ENCODE measurements at places on chromosomes 6 and 20. TPM values are rescaled to one million over a fixed set of nuclear protein-coding genes. Genes with fewer than 3 reads are reported as not detected.

The MGME1 gene
- 17.5 TPM for total RNA-seq

The ADAT2 gene
- total RNA-seq: 10.0 TPM

The NRM gene
- total RNA-seq: 26.0 TPM

The WFDC10A gene
- not detected for total RNA-seq

The CENPW gene
- total RNA-seq: 34.0 TPM

The CAGE1 gene
- total RNA-seq: not detected

GRCh38 chr20:10322073-10323012 lies 103.7 kb downstream of the SNAP25 start:
- H3K27ac ChIP-seq: no peak overlapping the region
- DNase-seq: no peak
- H3K36me3 ChIP-seq: no peaks in the 10 kb centered on the region
- H3K4me1 ChIP-seq: no peaks in the 10 kb centered on the region
- no peak overlapping the region for H3K4me3 ChIP-seq
- H3K27me3 ChIP-seq: peaks cover 7% of the 10 kb centered on the region

- H3K27me3 ChIP-seq: peaks cover 5% of the 10 kb centered on the region
- no peak overlapping the region for H3K27ac ChIP-seq
Observed at GRCh38 chr20:61727761-61728160, 337.9 kb downstream of the TAF4 start.

DNA sequence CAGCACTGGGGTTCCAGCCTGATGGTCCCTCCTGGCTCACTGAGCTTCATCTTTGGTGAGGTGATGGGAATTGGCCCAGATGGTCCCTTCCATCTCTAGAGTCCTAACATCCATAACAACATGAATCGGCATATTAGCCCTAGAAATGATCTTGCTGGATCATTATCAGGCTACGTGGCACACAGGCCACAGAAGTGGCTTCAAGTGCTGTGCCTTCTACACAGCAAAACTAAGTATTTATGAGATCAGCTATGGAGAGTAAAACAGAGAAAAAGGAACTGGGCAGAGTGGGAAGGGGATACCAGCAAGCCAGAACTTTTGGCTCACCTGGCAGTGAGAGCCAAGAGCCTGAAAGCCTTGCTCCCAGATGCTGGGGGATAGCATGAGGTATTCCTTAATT lies 116.9 kb downstream of the TRERF1 start:
- no peaks in the 10 kb centered on the region for H3K36me3 ChIP-seq
- peaks cover 9% of the 10 kb centered on the region for H3K4me1 ChIP-seq
- H3K27me3 ChIP-seq: peaks cover 6% of the 10 kb centered on the region
- DNase-seq: no peak
- H3K4me3 ChIP-seq: no peak overlapping the region
- H3K27ac ChIP-seq: no peak overlapping the region

DNA sequence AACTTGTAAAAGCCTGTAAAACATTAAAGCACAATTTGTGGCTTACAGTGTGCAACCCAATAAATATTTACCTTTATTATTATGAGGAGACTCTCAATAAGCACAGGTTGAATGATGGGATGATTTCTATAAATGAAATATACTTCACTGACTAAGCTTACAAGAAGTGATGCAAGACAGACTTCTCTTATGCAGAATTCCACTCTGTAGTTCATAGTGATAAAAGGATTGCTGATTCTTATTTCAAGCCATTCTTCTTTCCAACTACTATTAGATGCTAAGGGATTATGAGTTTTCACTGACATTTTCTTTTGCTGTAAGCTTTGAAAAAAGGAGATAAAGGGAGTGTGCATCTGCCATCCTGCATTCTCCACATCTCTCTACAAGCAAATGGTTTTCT lies 149.0 kb upstream of the ARG1 start:
- H3K27ac ChIP-seq: no peak overlapping the region
- no peak for DNase-seq
- no peaks in the 10 kb centered on the region for H3K36me3 ChIP-seq
- H3K4me3 ChIP-seq: no peak overlapping the region
- H3K27me3 ChIP-seq: no peaks in the 10 kb centered on the region
- peaks cover 6% of the 10 kb centered on the region for H3K4me1 ChIP-seq

DNA sequence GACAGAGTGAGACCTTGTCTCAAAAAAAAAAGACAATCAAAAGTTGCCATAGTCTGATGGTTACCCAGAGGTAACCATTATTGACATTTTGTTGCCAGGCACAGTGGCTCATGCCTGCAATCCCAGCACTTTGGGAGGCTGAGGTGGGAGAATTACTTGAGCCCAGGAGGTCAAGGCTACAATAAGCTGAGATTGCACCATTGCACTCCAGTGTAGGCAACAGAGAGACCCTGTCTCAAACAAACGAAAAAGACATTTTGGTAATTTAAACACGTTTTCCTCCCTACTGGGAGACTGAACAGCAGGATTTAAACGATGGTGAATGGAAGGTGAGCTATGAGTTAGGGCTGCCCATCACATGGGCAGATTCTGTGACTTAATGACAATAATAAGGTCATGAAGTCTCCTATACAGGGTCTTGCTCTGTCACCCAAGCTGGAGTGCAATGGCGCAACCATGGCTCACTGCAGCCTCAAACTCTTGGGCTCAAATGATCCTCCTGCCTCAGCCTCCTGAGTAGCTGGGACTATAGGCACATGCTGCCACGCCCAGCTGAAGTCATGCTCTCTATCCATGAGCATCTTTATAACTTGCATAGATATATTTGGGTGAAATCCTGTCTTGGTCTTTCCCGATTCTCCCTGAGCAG lies 4.2 kb upstream of the ASXL1 start:
- H3K4me1 ChIP-seq: peaks cover 14% of the 10 kb centered on the region

- no peaks in the 10 kb centered on the region for H3K4me1 ChIP-seq
- H3K36me3 ChIP-seq: no peaks in the 10 kb centered on the region
- H3K27me3 ChIP-seq: no peaks in the 10 kb centered on the region
- no peak overlapping the region for H3K27ac ChIP-seq
- no peak overlapping the region for H3K4me3 ChIP-seq
Observed at GRCh38 chr6:133254552-133255228, 13.5 kb downstream of the EYA4 start.

- no peak for DNase-seq
- no peaks in the 10 kb centered on the region for H3K36me3 ChIP-seq
- H3K27ac ChIP-seq: no peak overlapping the region
- H3K4me1 ChIP-seq: peaks cover 22% of the 10 kb centered on the region
- H3K27me3 ChIP-seq: no peaks in the 10 kb centered on the region
Observed at GRCh38 chr6:112221561-112221960, 32.8 kb downstream of the LAMA4 start.

- H3K27me3 ChIP-seq: peaks cover 21% of the 10 kb centered on the region
- no peak overlapping the region for H3K27ac ChIP-seq
- no peaks in the 10 kb centered on the region for H3K36me3 ChIP-seq
Observed at GRCh38 chr20:19213946-19214490, 1.6 kb downstream of the SLC24A3 start.
